Suppressor macrophage (primary cell): ENCODE measurements at places on chromosomes 7 and 10.

DNA sequence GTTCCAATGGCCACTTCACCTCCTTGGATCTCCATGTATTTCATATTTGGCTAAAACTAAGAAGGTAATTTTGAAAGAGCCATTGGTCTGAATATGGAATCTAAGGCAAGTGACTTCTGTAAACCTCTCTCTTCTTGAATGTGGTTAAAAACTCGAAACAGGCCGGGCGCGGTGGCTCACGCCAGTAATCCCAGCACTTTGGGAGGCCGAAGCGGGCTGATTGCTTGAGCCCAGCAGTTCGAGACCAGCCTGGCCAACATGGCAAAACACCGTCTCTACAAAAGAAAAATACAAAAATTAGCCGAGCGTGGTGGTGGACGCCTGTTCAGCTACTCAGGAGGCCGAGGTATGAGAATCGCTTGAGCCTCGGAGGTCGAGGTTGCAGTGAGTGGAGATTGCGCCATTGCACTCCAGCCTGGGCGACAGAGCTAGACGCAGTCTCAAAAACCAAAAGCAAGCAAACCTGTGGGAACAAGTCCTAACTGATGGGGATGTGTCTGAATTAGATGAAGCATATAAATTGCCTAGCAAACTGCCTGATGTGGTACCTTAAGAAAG is 2.2 kb downstream of the LANCL2 start:
- DNase-seq: no peak

DNA sequence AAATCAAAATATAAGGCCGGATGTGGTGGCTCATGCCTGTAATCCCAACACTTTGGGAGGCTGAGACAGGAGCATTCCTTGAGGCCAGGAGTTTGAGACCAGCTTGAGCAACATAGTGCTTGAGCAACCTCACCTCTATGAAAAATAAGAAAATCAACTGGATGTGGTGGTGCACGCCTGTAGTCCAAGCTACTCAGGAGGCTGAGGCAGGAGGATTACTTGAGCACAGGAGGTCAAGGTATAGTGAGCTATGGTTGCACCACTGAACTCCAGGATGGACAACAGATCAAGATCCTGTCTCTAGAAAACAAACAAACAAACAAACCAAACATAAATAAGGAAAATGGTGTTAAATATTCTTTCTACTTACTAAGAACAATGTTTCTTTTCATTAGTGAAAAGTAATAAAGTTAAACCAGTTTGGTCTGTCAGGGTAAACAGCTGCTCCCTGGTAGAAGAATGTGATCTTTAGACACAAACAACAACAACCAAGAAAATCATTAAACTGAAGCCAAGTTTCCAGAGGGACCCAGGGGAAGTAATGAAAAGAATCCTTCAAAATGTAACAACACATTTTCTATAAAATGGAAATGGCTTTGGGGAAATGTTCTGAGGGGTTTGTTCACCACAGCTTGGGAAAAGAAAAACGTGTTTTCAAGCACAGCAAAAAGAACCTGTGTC is 17.5 kb upstream of the BAG3 start:
- DNase-seq: no peak

DNA sequence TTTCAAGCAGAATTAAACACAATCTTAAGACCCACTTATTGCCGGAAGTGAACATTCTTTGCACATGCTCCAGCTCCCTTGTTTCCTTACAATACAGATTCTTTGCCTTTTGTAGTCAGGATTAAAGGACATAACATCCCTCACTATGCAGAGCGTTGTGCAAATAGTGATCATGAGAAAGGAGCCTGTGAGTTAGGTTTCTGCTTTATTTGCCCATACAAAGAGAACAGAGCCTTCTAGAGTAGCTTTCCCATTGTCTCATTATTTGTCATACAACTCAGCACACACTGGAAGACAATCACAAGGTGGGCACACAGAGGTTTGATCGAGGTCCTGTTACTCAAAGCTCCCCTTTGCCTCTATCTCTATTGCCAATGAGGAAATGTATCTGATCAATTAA is 48.2 kb upstream of the WDR11 start:
- DNase-seq: no peak

DNA sequence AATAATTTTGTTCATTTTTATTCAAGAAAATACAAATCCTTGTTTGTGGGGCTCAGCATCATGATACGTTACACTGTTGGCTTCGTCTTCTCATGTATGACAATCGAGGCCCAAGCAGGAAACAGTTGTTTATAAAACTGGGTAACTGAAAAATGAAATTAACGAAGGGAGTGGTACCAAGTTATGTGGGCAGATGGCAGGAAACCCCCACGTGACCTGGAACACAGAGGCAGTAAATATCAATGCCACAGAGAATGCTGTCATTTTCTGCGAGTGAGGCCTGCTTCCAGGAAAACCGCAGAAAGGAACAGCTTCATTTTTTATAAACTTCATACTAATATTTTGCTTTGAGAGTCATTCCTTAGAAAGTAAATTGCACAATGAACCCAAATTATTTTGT is 201.0 kb upstream of the ADARB2 start:
- peak; percentile 1 for DNase-seq

DNA sequence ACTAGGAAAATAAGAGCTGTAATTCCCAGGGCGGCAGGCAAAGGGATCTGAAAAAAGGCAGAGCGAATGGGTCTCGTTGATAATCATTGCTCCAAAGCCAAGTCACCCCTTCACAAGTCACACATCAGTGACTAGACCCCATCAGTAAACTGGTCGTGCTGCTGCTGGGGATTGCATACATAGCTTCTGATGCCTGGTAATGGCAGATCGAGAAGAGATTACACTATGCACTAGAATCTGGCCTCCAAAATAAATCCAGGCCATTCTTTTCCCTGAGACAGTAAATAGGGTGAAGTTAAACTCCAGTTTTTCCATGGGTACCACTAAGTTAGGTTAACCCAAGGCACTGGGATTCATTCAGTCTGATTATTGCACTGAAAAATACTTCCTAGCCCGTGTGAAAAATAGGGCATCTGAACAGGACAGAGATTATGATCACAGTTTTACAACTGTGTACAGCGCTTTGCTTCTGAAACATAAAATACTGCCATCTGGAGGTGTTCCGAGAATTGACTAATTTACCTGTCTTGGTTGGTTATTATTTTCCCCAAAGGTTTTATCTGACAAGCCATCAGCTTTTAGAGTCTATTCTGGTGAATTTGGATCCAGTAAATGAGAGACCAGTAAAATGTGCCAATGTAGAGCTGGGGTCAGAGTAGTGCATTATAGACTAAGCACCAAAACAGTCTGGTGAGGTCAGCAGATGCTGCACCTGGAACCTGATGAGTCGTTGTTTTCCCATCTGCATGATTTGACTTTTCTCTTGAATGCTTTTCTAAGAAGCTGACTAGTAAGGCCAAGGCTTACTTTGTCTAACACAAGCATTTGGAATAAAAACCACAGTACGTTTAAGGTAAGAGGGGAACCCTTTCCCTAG is 82.9 kb upstream of the AFAP1L2 start:
- no peak for DNase-seq

DNA sequence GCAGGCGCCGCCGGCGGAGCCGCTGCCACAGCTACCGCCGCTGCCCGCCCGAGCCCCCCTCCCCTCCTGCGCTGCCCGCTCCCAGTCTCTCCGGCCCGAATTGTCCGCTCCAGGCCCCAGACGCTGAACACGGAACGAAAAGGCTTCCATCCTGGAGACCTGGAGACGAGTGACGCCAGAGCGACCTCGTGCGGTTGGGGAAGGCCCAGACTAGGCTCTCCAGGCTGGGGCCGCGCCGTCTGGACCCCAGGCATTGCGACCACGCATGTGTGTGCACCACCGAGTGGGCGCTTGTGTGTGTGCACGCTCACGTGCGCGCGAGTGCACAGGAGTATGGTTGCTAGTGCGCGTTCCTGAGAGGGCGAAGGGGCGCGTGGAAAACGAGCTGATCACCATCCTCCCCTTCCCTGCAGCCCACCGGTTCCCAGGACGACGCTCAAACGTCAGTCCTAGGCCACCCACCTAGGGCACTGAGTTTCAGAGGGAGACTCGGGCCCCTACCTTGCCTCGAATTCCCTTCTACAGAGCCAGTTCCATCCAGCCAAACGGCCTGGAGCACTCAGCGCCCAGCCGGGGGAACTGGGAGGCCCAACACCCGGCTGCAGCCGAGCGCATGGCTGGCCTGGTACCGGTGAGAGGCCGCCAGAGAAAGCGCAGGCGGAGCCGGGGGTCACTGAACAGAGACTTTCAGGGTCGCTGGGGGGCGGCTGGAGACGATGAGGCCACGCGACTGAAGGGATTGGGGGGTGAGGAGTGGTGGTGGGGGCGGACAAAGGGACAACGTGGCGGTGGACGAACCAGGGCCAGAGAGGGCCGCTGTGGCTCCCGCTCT is 11.6 kb downstream of the LBX1 start:
- DNase-seq: peak; percentile 73

DNA sequence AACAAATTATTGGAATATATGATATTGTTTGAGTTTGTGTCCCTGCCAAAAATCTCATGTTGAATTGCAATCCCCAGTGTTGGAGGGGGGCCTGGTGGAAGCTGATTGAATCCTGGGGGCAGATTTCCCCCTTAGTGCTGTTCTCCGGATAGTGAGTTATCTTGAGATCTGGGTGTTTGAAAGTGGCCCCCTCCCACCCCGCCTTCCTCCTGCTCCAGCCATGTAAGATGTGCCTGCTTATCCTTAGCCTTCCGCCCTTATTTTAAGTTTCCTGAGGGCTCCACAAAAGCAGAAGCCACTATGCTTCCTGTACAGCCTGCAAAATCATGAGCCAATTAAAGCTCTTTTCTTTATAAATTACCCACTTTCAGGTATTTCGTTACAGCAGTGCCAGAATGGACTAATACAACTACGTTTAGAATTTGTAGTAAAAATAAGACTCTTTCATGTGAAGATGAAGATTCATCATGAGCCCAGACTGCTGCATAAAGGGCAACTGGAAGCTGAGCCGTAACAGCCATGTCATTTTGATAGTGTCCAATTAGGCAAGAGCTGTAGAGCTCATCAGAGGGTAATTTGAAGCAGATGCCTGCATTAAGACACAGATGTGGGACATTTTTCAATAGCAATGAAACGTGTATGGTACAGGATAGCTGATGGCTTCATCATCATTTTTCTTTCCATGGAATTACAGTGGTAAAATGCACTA is 1007.2 kb downstream of the REEP3 start:
- DNase-seq: no peak

GRCh38 chr7:9889554-9889953 is 1084.1 kb upstream of the PHF14 start:
- peak; percentile 7 for DNase-seq

GRCh38 chr7:88184848-88185304 is 35.0 kb downstream of the SRI start:
- DNase-seq: no peak

DNA sequence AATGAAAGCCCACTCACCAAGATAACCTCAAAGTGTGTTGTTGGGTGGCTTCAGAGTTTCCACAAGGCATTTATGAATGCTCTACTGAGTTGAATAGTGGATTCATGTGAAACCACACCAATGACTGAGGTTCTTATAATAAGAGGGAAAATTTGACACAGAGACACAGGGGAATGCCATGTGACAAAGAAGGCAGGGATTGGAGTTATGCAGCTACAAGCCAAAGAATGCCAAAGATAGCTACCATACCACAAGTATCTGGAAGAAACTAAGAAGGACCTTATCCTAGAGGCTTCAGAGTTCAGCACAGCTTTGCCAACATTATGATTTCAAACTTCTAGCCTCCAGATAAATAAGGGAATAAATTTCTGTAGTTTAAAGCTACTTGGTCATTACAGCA is 68.0 kb upstream of the PCDH15 start:
- DNase-seq: no peak

DNA sequence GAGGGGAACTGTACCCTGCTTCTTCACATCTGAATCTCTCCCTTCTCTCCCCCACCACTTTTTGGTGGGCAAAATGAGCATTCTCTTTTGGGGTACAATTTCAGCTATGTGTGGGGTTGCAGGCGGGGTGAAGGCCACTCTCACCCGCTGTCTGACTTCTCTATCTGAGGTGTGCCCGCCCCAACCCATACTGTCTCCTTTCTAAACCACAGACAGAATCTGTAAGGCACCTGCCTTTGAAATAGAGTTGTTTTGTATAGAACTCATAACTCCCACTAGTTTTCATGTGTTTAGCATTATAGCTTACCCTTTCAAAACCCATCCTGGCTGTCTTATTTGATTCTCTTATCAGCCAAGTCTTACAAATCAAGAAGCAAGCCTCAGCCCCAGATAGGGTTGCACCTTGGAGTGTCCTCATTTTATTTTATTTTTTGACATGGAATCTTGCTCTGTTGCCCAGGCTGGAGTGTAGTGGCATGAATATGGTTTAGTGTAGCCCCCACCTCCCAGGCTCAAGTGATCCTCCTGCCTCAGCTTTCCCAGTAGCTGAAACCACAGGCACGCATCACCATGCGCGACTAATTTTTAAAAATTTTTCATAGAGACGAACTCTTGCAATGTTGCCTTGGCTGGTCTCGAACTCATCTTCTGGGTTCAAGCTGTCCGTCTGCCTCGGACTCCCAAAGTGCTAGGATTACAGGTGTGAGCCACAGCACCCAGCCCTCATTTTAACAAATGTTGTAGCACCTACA is 11.9 kb downstream of the TSPAN14 start:
- DNase-seq: no peak

DNA sequence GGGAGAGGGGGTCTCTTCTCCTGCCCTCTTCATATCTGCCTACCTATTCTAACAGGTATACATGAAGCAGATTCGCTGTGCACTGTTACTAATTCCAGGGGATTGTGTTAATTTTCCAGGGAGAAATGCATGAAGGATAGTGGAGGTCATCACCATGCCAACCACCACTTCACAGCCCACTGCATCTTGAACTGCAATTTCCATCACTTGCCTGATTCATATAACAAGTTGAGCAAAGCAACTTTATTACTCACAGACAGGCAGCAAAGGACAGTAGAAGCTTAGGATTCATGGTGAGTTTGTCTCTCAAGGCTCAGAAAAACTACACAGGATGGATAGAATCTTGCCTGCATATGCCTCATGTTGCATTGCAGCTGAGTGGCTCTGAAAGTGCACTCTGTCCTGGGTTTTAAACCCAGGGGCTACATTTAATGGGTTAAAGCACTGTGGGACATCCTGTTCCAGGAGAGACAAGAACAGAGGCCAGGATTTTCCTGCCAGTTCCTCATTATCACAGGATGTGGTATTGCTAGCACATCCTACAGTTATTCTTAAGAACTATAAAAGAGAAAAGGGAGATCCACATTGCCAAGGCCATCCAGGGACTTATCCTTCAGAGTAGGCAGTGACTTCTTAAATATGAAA is 136.9 kb upstream of the PRSS1 start:
- DNase-seq: peak; percentile 20

DNA sequence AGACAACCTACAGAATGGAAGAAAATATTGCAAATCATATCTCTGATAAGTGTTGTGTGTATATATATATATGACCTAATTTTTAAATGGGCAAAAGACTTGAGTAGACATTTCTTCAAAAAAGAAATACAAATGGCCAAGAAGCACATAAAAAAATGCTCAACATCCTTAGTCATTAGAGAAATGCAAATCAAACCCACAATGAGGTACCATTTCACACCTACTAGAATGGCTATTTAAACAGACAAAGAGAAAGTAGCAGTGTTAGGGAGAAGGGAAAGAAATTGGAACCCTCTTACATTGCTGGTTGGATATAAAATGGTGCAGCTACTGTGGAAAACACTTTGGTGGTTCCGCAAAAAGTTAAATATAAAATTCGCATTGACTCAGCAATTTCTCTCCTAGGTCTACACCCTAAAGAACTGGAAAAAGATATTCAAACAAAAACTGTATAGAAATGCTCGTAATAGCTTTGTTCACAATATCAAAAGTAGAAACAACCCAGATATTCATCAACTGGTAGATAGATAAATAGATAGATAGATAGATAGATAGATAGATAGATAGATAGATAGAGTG is 16.3 kb downstream of the ACSL5 start:
- no peak for DNase-seq
